Glutamatergic neuron (in vitro differentiated cells): ENCODE measurements at places on chromosomes 7 and 10.

DNA sequence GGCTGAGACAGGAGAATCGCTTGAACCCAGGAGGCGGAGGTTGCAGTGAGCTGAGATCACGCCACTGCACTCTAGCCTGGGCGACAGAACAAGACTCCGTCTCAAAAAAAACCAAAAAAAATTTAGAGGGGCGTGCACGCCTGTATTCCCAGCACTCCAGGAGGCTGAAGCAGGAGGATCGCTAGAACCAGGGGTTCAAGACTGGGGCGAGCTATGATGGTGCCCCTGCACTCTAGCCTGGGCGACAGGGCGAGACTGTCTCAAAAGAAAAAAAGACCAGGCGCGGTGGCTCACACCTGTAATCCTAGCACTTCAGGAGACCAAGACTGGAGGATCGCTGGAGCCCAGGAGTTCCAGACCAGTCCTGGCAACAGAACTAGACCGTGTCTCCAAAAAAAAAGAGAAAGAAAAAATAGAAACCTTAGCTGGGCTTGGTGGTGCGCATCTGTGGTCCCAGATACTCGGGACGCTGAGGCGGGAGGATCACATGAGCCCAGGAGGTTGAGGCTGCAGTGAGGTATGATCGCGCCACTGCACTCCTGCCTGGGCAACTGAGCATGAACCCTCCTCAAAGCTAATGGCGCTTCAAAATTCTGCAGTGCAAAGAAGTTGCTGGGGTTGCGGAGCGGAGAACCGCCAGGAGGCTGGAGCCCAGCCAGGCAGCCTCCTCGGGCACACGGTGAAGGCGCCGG lies 382 bp upstream of the MBLAC1 start:
- H3K4me1 ChIP-seq, result no peaks in the 10 kb centered on the region
- no peaks in the 10 kb centered on the region for H3K36me3 ChIP-seq
- H3K4me3 ChIP-seq, result peak overlapping the region; percentile 96
- peak overlapping the region; percentile 99 for H3K27ac ChIP-seq
- DNase-seq, result no peak
- H3K27me3 ChIP-seq, result peaks cover 7% of the 10 kb centered on the region

- H3K27ac ChIP-seq, result no peak overlapping the region
- H3K27me3 ChIP-seq, result no peaks in the 10 kb centered on the region
- peaks cover 14% of the 10 kb centered on the region for H3K4me1 ChIP-seq
- no peak for DNase-seq
- H3K36me3 ChIP-seq, result no peaks in the 10 kb centered on the region
- H3K4me3 ChIP-seq, result no peak overlapping the region
Observed at GRCh38 chr7:83531766-83532165, 117.2 kb downstream of the SEMA3E start.

DNA sequence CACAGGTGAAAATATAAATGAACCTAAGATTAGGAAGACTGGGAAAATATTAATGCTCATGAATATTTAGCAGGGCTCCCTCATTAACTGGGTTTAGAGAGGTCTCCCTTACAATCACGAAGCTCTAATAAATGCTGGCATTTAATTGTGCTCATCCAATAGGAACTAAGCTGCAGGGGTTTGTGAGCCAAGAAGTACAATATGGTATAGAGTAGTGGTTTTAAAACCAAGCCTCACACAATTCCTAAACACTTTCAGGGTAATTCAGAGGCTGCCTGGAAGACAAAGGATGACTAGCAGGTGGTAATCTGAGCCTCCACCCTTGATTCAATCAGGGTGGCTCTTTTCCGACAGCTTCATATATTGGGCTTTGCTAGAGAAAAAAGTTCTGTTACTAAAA lies 103.3 kb downstream of the GPAM start:
- no peak for DNase-seq
- H3K27ac ChIP-seq, result no peak overlapping the region
- H3K4me1 ChIP-seq, result no peaks in the 10 kb centered on the region
- no peaks in the 10 kb centered on the region for H3K27me3 ChIP-seq
- H3K36me3 ChIP-seq, result no peaks in the 10 kb centered on the region

DNA sequence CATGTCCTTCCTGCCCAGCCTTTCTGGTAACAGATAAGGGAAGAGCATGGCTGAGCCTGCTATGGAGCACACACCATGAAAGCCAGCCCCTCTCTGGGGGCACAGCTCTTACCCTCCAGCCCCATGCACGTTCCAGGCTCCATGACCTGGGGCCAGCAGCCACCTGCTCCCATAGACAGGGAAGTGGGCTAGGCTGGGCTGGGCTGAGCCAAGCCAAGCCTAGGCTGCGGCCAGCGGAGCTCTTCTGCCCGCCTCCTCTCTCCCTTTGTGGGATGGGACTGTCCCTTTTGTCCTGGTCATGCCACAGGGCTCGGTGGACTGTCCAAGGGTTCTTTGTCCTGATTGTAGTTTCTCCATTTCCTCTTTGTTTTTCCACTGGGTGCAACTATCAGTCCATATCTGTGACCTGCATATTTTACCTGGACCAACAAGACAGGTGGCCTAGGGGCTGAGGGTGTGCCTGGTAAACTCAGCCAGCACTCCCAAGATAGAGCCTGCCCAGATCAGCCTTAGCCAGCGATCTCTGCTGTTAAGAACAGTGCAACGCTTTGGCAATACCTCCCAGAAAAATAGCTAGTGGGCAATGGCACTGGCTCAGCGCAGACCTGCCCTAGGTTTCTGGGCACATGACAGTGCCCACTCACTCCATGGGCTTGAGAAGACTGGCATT lies 97.2 kb upstream of the BTBD16 start:
- H3K27me3 ChIP-seq, result peaks cover 14% of the 10 kb centered on the region
- H3K36me3 ChIP-seq, result no peaks in the 10 kb centered on the region
- DNase-seq, result no peak
- H3K27ac ChIP-seq, result peak overlapping the region; percentile 81
- peak overlapping the region; percentile 76 for H3K4me3 ChIP-seq
- H3K4me1 ChIP-seq, result peaks cover 76% of the 10 kb centered on the region

GRCh38 chr7:158282461-158283001 lies 305.1 kb downstream of the PTPRN2 start:
- H3K4me1 ChIP-seq, result peaks cover 5% of the 10 kb centered on the region
- DNase-seq, result no peak
- H3K27me3 ChIP-seq, result peaks cover 6% of the 10 kb centered on the region
- peaks cover 14% of the 10 kb centered on the region for H3K36me3 ChIP-seq
- H3K27ac ChIP-seq, result peak overlapping the region; percentile 66

- no peaks in the 10 kb centered on the region for H3K4me1 ChIP-seq
- no peak for DNase-seq
- no peaks in the 10 kb centered on the region for H3K27me3 ChIP-seq
- H3K36me3 ChIP-seq, result no peaks in the 10 kb centered on the region
- H3K27ac ChIP-seq, result no peak overlapping the region
Observed at GRCh38 chr10:9227679-9228365, 1173.3 kb downstream of the GATA3 start.

- peaks cover 17% of the 10 kb centered on the region for H3K27me3 ChIP-seq
- peaks cover 22% of the 10 kb centered on the region for H3K36me3 ChIP-seq
- H3K27ac ChIP-seq, result no peak overlapping the region
- peaks cover 11% of the 10 kb centered on the region for H3K4me1 ChIP-seq
- no peak overlapping the region for H3K4me3 ChIP-seq
Observed at GRCh38 chr7:4241791-4242190, 440.3 kb upstream of the FOXK1 start.

GRCh38 chr10:67140641-67141040 lies 214.8 kb downstream of the LRRTM3 start:
- no peaks in the 10 kb centered on the region for H3K27me3 ChIP-seq
- no peak overlapping the region for H3K27ac ChIP-seq
- no peak overlapping the region for H3K4me3 ChIP-seq
- no peaks in the 10 kb centered on the region for H3K4me1 ChIP-seq
- no peaks in the 10 kb centered on the region for H3K36me3 ChIP-seq

GRCh38 chr7:154693661-154694060 lies 309.3 kb downstream of the PAXIP1 start:
- H3K27ac ChIP-seq, result no peak overlapping the region
- no peak for DNase-seq
- no peaks in the 10 kb centered on the region for H3K27me3 ChIP-seq
- H3K4me1 ChIP-seq, result no peaks in the 10 kb centered on the region

DNA sequence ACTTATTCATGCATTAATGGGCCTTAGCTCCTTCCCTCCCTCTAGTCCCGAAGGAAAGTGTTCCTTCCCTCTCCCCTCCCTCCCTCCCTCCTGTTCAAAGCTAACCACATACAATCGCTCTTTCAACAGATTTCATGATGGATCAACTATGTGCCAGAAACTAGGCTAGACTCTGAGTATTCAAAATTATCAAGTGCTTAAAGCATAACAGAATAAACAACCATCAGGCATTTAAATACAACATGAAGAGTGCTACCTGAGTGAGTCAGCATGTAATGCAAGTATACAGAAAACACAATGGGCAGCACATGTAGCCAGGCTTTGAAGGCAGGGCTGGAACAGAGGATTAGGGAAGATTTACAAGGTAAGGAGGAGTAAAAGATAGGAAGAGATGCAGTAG lies 11.3 kb downstream of the CHCHD3 start:
- H3K27me3 ChIP-seq, result peaks cover 5% of the 10 kb centered on the region
- H3K36me3 ChIP-seq, result no peaks in the 10 kb centered on the region
- H3K4me1 ChIP-seq, result peaks cover 17% of the 10 kb centered on the region
- no peak for DNase-seq
- no peak overlapping the region for H3K4me3 ChIP-seq

- H3K27me3 ChIP-seq, result peaks cover 3% of the 10 kb centered on the region
- no peak for DNase-seq
Observed at GRCh38 chr10:103533827-103534226, 40.3 kb downstream of the NEURL1 start.

DNA sequence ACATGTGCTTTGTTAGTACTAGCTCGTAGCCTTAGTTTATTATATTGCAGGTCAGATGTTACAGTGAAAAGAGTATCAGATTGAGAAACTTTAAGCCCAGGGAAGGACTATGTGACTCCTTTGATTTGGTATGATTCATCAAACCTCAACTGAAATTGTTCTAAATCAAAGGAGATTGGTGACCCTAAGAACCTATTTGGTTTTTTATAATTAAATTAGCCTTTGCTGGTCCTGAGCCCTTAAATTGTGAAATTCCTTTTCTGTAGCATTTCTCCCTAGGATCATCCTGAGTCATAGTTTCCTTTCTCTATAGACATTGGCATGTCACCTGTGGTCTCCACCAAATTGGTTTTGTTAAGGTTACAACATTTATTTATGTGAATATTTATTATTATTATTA lies 89.7 kb downstream of the POLR1F start:
- no peak overlapping the region for H3K4me3 ChIP-seq
- H3K27me3 ChIP-seq, result no peaks in the 10 kb centered on the region
- no peaks in the 10 kb centered on the region for H3K36me3 ChIP-seq
- H3K4me1 ChIP-seq, result no peaks in the 10 kb centered on the region
- DNase-seq, result no peak
- H3K27ac ChIP-seq, result no peak overlapping the region

DNA sequence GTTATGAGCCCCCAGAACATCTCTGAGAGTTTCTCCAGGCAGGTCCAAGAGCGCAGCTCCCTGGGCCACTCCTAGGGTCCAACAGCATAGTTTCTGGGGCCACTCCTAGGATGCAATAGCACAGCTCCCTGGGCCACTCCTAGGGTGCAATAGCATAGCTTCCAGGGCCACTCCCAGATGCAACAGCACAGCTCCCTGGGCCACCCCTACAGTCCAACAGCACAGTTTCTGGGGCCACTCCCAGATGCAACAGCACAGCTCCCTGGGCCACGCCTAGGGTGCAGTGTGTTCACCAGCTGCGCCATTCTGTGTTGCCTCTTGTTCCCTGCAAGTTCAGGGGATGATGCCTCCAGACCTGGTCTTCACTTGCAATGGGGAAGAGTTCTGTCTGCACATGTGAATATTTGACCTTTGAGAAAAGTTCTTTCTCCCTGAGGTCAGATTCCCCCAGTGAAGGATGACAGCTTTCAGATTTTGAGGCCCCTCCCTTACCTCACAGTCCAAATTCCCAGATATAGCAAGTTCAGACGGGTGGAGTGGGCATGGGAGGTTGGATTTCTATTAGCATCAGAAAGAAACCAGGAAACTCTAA lies 43.0 kb upstream of the LEP start:
- peaks cover 44% of the 10 kb centered on the region for H3K36me3 ChIP-seq
- no peak overlapping the region for H3K27ac ChIP-seq
- no peak overlapping the region for H3K4me3 ChIP-seq
- peaks cover 19% of the 10 kb centered on the region for H3K4me1 ChIP-seq
- peaks cover 18% of the 10 kb centered on the region for H3K27me3 ChIP-seq
